ENCODE measurements at places on chromosomes 4 and X.

GRCh38 chrX:23699636-23700194 is 32.4 kb downstream of the PRDX4 start:
- DNase-seq, result no peak

GRCh38 chr4:147831551-147832171 is 99.8 kb downstream of the ARHGAP10 start:
- DNase-seq, result peak; percentile 73

DNA sequence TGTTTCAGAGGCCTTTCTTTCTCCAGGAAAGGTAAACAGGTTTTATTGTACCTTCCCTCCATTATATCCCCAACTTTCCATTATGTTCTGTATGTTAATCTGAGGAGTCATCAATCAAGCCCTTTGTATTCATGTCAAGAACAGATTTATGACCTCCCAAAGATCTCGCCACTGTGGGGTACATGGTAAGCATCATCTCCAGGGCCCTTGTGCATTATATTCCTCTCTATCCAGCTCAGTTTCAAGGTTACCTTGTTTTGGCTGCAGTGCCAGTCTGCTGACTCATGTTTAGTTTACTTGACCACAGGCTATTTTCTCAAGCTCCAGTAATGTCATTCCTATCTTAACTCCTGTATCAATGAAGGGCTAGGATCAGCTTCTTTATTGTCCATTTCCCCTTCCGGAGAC is 125.1 kb upstream of the FRMPD4 start:
- no peak for DNase-seq

DNA sequence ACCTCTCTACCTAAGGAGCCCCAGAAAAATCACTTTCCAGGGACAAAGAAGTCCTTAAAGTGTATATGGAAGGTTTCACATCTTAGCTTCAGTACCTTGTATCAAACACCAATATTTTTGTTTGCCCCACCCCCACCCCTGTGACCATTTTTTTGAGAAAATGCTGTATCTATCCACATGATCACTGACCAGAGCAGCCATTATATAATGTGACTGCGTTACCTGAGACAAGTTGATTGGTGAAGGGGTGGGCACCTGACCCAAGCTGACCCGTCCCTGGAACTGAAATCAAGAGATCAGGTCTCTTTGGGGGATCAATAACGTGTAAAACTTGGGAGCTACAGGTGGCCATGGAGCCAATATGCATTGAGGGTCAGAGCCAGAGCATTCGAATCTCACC is 10.7 kb downstream of the TIFA start:
- DNase-seq, result no peak

DNA sequence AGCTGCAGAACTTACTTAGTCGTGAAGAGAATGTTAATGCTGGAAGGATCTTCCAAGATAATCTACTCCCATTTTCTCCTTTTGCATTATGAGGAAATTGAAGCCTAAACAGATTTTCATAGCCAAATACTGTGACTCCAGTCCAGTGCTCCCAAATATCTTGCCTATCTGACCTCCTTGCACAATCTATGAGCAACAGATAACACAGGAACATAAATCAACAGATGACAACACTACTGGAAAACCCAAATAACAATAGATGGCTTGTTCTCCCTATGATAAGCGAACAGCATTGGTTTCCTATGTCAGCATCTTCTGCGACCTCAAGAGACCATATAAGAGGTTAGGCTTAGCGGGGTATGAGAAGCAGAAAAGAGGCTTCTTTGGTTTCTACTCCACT is 88.0 kb downstream of the CORIN start:
- DNase-seq, result no peak

- no peak for DNase-seq
Measured at GRCh38 chr4:102541697-102542096, 40.5 kb downstream of the NFKB1 start.
